ENCODE measurements at places on chromosomes 12 and 14. TPM values are rescaled to one million over a fixed set of nuclear protein-coding genes. Genes with fewer than 3 reads are reported as not detected.

GRCh38 chr12:31298922-31299321, 27.0 kb downstream of the SINHCAF start:
- H3K27me3 ChIP-seq, result no peaks in the 10 kb centered on the region
- DNase-seq, result no peak
- H3K4me3 ChIP-seq, result peak overlapping the region; percentile 78
- H3K36me3 ChIP-seq, result peaks cover 84% of the 10 kb centered on the region
- peak overlapping the region; percentile 95 for H3K27ac ChIP-seq
- H3K4me1 ChIP-seq, result peaks cover 70% of the 10 kb centered on the region

DNA sequence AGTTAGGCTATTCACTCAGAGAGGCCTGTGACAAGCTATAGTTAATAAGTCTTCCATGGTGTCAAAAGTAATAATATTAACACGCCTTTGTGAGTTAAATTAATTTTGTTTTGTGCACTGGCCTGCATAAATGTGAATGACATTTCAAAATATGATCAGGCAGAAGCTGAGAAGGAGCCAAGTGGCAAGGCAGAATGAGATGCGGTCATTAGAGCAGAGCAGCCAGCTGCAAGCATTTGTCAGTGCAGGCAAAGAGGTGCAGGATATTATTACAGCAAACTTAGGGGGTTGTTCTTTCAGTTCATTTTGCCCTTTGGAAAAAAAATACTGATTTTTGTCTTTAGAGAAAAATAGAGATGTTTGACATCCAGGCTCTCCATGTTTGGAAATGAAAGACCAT, 364.5 kb downstream of the PAWR start:
- H3K4me1 ChIP-seq, result no peaks in the 10 kb centered on the region
- H3K27ac ChIP-seq, result no peak overlapping the region
- no peaks in the 10 kb centered on the region for H3K27me3 ChIP-seq
- H3K36me3 ChIP-seq, result no peaks in the 10 kb centered on the region
- DNase-seq, result no peak
- no peak overlapping the region for H3K4me3 ChIP-seq

DNA sequence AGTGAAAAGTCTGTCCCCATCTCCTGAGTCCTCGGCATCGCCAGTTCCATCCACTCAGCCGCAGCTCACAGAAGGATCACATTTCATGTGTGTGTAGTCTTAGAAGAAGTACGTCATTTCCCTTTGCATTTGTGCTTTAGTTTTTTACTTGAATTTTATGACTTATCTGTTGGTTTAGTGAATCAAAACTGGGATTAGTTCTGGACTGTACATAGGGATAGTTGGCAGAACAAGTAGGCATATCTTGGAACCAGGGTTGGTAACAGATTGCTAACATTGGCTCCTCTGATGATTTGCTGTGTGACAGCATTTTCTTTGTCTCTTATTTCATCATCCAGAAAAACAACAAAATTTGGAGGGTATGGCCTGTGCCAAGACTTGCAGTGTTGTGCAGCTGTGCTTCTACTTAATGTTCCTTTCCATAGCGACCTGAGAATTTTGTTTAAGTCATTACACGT, 69.6 kb upstream of the AEBP2 start:
- no peak overlapping the region for H3K4me3 ChIP-seq
- DNase-seq, result no peak
- H3K4me1 ChIP-seq, result no peaks in the 10 kb centered on the region
- H3K27ac ChIP-seq, result no peak overlapping the region

DNA sequence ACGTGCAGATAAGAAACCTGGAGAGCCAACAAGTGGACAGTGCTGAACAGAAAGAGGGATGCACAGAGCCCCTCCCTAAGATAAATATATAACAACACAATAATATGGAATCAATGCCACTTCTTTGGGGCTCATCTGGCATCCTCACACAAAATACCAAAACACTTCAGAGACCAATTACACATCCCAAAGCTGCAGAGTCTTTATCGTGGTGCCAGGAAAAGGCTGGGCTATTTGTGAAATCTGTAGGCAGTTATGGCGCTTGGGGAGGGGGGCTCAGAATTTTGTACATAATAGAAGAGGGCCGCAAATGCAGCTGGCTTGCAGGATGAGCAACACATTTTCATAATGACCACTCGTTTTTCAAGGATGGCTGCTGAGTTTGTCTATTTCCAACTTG, 160.4 kb upstream of the NOS1 start:
- DNase-seq, result no peak
- no peaks in the 10 kb centered on the region for H3K36me3 ChIP-seq
- peaks cover 2% of the 10 kb centered on the region for H3K27me3 ChIP-seq
- H3K27ac ChIP-seq, result no peak overlapping the region
- no peak overlapping the region for H3K4me3 ChIP-seq
- no peaks in the 10 kb centered on the region for H3K4me1 ChIP-seq

GRCh38 chr12:109764776-109765445, 51.3 kb downstream of the FAM222A start:
- H3K27me3 ChIP-seq, result no peaks in the 10 kb centered on the region
- DNase-seq, result peak; percentile 10
- no peaks in the 10 kb centered on the region for H3K36me3 ChIP-seq

DNA sequence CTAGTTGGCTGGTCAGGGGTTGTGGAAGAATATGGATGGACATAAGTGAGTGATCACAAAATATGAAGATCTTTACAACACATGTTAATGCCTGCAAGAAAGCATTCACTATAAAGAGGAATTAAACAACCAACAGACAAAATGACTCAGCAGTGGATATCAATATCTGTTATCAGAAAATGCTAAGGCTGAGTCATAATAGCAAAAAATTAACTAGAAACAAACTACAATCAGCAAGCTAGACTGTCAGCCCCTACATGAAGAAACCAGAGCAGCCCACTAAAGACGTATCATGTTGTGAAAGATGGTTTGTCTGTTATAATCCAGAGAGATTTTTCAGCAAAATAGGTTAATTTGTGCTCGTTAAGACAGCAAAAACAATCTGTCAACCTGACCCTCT, 472.9 kb downstream of the NELL2 start:
- DNase-seq, result no peak
- H3K36me3 ChIP-seq, result no peaks in the 10 kb centered on the region
- H3K27me3 ChIP-seq, result peaks cover 2% of the 10 kb centered on the region
- H3K4me1 ChIP-seq, result no peaks in the 10 kb centered on the region

DNA sequence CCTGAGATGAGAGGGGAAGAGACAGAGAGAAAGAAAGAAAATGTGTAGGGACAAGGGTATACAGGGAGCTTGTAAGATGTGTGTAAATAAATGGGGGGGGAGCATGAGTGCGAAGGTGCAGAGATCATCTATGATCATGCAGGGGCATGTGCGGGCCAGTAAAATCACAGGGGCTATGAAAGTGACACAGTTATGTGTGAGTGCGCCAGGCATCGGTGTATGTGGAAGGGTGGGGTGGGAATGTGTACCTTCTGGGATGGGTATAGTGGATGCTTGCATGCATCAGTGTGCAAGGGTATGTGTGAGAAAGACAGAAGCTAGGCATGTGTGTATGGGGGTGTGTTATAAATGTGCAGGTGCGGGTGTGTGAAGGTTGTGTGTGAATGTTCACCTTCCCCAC, 18.4 kb upstream of the KRT78 start:
- peaks cover 18% of the 10 kb centered on the region for H3K4me1 ChIP-seq
- H3K27me3 ChIP-seq, result no peaks in the 10 kb centered on the region
- H3K36me3 ChIP-seq, result no peaks in the 10 kb centered on the region
- no peak for DNase-seq
- H3K27ac ChIP-seq, result no peak overlapping the region

Gene VRTN
- not detected for total RNA-seq

Gene CCDC196
- not detected for total RNA-seq

Gene MANSC1
- total RNA-seq, result 1.5 TPM
